Fibroblast of mammary gland (primary cell): ENCODE measurements at places on chromosomes 5 and 9.

DNA sequence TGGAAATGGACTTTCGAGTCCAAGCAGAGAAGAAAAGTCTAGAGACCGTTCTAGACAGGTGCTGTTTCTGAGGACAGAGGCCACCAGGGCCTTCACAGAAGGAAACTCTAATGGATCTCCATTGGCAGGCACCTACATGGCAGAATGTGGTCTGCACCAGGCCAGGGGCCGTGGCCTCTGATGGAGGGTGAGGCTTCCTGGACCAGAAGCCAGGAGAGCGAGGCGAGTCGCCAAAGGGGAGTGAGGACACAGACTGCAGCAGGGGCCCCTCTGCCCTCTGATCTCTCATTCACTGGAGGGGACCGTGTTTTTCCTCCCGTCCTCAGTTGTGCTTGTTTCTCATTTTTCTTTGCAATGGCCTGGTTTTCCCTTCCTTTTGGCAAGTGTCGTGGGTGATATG is 41.1 kb downstream of the ALG2 start:
- DNase-seq: no peak

DNA sequence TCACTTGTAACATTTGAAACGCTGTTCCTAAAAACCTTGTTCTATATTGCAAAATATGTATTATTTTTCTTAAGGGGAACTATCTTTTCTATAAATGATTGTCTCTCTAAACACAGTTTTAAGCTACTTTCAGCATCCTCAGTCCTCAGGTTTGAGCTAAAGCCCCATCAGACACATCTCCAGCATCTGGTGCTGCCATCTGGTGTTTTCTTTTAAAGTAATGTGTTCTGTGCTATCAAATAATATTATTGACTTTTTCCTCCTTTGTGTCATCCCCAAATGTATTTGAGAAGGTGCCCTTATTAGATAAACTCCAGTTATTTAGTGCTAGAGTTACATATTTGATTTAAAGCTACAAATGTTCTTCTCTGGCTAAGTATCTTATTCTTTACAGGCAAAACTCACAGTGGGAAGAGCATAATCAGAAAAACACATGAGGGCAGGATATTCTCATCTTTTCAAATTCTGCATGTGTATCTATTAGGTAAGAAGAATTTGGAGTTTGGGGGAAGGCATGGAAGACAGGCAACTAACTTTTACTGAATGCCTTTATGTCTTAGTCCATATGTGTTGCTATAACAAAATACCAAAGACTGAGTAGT is 27.5 kb downstream of the ZNF474 start:
- DNase-seq: peak; percentile 73

DNA sequence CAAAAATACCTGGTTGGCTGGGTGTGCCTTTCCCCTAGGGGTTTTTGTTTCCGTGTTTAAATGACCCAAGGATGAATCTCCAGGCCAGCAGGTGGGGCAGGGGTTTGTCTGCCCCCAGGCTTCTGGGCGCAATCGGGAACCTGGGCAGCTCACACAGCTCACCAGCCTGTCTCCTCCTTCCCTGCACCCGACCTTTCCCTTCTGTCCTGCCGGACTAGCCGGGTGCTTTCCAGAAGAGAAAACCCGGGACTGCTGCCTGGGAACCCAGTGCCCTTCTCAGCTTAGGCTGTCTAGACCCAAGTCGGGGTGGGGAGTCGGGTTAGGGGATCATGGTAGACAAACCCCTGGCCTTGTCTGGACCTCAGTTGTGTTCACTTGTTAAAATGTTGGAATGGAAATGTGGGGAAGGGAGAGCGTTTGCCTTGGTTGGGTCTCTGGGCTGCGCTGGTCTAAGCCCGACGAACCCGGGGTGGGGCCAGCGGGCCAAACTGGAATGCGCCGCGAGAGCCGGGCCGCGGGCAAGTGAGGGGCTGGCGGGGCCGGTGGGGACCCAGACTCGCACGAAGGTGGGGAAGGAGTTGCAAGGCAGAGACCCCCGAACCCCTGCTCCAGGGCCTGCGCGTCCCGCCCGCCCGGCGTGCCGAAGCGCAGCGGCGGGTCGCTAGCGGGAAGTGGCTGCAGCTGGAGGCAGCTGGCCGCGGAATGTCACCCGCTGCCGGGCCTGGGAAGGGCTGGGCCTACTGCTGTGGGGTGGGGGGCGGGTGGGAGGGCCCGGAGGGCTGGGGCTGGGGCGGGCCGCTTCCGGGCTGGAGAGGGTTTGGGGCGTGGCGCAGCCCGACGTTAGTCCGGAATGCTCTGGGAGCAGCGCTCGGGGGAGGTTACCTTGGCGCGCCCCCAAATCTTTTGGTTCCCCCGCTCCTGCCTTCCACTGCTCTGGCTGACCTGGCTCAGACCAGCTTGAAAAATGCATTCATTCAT is 84.6 kb downstream of the DAB2IP start:
- DNase-seq: no peak

- no peak for DNase-seq
Measured at GRCh38 chr5:133081036-133081435, 29.2 kb downstream of the HSPA4 start.

- DNase-seq: no peak
Measured at GRCh38 chr5:143488381-143488780, 84.9 kb upstream of the NR3C1 start.

GRCh38 chr5:151174612-151175101 is 17.1 kb upstream of the ANXA6 start:
- DNase-seq: no peak

DNA sequence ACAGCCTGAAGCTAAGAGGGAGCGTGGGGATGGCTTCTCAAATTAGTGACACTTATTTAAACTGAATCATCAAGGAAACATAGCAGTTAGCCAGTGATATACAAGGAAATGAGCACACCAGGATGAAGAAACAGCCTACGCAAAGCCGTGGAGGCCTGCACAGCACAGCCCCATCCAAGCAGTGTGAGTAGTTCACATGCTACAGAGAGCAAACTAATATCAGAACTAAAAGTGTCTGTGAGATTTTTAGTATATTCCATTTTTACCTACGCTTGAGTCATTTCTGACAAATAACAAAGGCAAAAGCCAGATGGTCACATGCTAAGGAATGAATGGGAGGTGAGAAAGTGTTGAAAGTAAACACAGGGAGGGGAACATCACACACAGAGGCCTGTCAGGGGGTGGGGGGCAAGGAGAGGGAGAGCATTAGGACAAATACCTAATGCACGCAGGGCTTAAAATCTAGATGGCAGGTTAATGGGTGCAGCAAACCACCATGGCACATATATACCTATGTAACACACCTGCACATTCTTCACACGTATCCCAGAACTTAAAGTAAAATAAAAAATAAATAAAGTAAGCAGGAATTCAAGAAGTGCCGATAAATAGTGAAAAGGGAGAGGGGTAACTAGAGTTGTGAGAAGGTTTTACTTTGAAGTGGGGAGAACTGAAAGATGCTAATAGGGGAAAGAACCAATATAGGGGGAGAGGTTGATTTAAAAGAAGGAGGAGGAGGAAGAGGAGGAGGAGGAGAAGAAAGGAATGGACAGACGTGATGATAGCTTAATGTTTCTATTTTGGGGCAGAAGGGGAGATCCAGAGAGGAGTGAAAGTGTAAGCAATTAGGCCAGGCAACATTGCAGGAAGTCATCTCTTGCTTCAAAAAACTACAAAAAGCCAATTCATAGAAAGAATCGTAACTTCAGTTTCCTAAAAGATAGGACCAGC is 100.9 kb upstream of the PTGER4 start:
- DNase-seq: peak; percentile 38

GRCh38 chr9:88464851-88465250 is 70.1 kb upstream of the NXNL2 start:
- DNase-seq: no peak

- DNase-seq: peak; percentile 84
Measured at GRCh38 chr9:127199001-127199791, 65.4 kb upstream of the GARNL3 start.

GRCh38 chr9:81540142-81540710 is 149.1 kb downstream of the TLE1 start:
- DNase-seq: no peak

DNA sequence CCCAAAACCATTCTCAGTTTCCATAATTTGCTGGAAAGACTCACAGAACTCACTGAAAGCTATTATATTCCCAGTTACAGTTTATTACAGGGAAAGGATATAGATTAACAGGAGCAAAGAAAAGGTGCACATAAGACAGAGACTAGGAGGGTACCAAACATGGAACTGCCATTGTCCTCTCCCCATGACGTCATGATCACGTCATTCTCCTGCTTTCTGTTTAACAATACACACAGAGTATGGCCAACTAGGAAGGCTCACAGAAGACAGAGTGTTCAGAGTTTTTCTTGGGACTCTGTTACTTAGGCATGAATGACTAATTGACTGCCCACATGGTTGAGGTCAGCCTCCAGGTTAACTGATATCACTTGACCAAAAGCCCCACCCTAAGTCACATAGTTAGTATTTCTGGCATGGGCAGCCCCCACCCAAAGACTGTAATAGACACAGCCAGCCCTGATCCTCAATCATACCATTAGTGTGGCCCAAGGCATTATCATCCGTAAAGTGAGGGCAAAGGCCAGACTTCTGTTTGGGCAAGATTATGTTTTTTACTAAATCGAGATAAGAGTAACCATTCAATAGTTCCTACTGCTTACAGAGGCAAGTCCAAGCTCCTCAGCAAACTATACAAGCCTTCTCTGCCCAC is 353.5 kb upstream of the POU5F2 start:
- DNase-seq: peak; percentile 13

DNA sequence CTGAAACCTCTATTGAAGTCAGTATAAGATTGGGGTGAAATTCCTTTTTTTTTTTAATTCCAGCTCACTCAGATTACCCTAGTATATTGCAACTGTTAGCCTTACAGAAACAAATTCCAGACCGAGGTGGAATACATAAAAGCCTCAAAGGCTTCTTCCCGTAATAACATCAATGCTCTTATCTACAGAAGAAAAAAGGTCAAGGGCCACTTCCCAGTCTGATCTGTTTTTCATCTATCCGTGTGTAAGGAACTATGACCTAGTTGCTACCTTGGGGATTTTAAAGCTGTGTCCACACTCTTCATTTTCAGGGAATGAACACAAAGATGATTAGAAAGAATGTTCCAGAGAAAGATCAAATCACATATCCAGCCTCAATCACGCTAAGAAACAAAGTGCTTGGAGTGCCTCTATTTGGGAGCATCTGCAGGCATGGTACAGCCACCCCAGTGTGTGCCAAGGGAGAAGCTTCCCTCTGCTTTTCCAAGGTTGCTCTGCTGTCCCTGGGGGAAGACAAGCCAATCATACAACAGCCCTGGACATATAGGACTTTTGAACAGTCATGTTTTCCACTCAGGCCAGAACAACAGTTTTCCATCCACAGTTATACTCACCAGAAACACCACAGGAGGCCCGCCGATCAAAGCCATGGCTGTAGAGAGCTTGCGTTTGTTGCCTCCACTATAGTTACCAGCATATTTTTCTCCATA is 23.5 kb downstream of the NIPSNAP3B start:
- no peak for DNase-seq

DNA sequence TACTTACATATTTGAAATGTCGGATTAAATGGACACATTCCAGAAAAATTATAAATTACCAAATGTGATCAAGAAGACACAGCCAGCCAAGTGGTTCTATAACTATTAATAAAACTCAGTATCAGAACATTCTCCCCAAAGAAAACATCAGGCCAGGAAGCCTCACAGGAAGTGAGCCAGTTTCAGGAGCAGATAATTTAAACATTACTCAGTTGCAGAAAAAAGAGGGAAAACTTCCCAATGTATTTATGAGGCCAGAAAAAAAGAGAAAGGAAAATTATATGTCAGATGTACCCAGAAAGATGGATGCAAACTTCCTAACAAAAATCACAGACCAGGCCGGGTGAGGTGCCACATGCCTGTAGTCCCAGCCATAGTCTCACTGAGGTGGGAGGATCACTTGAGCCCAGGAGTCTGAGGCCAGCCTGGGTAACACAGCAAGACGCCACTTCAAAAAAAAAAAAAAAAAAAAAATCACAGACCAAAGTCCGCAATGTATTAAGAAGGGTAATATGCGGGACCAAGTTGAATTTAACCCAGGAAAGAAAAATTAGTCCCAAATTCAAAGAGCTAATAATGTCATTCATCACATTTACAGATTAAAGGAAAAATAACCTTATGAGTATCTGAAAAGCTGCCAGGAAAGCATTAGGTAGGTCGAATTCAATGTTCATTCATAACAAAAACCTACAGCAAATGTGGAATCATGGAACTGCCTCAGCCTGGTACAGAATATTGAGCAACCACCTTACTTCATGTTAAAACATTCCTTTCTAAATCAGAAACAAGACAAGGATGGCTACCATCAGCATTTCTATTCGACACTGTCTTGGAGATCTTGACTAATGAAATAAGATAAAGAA is 37.2 kb upstream of the NRARP start:
- DNase-seq: no peak

GRCh38 chr5:143134900-143135299 is 268.6 kb downstream of the NR3C1 start:
- no peak for DNase-seq

- peak; percentile 54 for DNase-seq
Measured at GRCh38 chr5:158522776-158523175, 576.9 kb downstream of the EBF1 start.

DNA sequence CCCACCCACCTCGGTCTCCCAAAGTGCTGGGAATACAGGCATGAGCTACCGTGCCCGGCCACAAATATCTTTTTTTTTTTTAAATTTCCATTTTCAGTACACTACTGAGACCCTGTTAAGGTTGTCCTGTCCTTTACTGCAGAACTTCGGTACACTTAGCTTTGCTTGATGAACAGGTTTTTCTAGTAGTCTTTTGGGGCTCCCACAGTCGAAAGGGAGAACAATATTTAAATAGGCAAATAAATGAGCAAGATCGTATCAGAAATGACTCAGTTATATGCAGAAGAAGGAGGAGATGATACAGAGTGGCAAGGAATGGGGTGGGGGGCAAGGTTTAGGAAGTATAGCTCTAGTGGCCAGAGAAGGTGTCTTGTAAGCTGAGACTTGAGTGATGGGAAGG is 52.7 kb downstream of the MSX2 start:
- no peak for DNase-seq

DNA sequence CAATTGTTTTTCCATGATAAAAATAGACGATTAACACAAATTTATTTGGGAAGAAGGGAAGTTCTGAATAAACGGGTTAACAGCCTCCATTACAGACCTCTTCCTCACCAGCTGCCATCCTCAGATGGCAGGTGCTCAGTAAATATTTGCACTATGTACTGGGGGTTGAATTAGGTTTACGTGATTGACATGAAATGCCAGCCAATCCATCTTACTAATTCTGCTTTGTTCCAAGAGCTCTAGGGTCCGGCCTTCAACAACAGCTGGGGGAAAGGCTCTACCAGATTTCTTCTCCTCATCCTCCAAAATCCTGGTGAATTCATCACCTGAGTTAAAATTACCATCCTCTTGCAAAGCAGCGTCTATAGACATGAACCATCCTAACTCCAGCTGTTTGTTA is 104.6 kb downstream of the MTX3 start:
- no peak for DNase-seq

- DNase-seq: peak; percentile 78
Measured at GRCh38 chr9:114824110-114824509, 18.3 kb upstream of the TNFSF15 start.

GRCh38 chr9:137317718-137318511 is 15.8 kb upstream of the NRARP start:
- DNase-seq: no peak
